ENCODE measurements at places on chromosomes 7 and 10.

- DNase-seq: no peak
Measured at GRCh38 chr7:3301449-3301731, 338 bp downstream of the SDK1 start.

GRCh38 chr10:125564570-125564969 lies 118.4 kb downstream of the TEX36 start:
- DNase-seq: no peak

DNA sequence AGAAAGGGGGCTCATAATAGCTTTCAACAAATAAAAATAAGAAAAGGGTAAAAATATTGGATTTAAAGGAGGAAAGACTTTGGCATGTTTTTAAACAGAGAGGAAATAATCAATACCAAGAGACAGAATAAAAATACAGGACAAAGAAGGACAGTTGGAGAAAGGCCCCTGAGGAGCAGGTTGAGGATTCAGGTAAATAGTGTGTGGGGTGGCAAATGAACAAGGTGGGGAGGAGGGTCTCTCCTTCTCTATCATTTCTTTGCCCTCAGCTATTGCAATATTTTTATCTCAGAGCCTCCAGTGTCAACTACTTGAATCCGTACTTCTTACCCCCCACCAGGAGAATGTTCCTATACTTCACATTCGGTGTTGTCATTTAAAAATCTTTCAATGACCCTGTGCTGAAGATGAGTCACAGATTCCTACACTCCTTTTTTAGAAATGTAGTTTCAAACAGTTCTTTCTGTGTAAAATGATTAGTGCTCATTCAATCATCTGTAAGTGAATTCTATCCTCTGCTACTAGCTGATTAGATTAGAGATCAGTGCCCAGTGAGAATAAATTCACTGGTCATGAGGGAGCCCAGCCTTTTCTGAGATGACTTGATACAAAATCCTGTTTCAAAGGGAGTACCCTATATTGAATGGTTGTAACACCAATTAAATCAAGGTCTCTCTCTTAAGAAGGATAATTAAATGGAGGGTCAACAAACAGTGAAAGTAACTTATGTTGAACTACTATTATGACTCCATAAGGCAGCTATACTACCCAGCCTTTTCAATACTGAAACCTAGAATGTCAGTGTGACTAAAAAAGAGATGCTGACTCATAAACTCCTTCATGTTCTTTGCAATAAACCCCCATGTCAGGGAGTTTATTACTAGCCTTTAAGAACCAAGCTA lies 50.4 kb upstream of the WNT16 start:
- no peak for DNase-seq

DNA sequence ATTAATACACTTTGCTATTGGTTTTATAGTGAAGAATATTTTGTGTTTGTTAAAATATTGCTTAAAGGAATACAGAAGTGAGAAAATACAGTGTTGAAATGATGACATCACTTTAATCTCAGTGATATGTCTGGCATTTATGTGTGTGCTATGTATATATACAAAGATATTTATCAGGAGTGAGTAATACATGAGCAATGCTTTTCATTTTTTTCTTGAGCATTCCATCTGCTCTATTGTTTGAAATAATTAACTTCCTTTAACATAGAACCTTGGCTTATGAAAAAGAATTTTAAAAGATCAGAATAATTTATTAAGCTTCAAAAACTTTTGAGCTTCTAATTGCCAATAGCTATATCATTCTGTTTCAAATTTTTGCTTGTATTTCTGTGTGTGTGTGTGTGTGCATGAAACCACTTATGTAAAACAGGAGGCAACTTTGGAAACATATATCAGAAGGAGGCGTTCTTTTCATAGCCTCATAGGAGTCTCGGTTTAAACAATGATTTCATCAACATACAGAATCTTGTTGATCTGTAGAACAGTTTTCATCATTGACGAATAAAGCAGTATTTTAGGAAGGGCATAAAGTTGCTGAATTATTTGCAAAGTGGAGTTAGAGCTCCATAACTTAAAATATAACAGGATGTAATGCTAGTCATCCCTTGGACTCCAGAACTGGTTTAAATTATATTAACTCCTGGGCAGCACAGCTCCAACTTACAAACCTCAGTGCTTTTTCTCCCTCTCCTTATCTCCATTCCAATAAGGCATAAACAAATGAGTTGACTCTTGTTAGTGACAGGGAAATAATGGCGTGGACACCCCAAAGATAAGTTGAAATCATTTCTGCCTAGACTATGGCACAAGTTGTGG lies 228.4 kb upstream of the DGKB start:
- DNase-seq: no peak

GRCh38 chr7:99693427-99694200 lies 13.8 kb upstream of the CYP3A5 start:
- peak; percentile 45 for DNase-seq

DNA sequence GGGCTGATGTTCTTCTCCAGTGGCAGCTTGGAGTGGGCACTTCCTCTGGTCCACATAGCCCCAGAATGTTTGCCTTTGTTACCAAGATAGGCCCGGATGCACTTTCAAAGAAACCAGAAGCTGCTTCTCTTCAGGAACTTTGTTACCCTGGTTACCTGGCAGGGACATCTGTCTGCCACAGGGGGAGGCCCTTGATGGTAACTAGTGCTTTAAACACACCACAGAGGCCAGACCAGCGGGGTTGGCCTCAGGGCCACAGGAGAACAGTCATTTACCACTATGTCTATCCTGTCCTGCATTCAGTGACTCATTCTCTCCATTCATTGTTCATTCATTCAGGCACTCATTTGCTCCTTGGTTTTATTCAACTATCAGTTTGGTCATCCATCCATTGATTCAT lies 11.9 kb upstream of the PLEKHA1 start:
- no peak for DNase-seq

DNA sequence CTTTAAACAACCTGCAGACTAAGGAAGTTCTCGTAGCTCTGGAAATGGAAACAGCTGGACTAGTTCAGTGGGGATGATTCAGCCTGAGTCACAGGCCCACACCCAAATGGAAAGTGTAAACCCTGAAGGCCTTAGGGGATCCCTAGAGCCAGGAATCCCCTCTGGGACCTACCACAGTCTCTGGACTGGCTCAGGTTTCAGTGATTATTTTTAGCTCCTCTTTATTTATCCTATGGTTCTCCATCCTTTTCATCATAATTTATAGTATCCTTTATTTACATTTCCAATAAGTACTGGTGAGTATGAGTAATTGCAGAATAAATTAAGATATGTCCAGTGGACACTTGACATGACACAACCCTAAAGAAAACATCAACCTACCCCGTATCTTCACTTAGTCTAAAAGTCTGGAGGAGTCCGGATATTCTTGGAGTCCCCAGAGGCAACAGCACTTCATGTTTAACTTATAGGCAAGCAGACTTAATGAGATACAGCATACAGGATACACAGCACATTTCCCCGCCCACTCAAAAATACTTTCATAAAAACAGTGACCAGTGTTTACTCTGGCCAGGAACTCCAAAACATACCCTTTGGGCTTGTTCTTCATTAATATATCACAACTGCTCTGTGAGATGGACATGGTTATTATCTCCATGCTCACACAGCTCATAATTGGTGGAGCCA lies 28.4 kb upstream of the SEMA3E start:
- DNase-seq: peak; percentile 26

GRCh38 chr10:63994371-63994770 lies 473.2 kb downstream of the REEP3 start:
- DNase-seq: no peak

DNA sequence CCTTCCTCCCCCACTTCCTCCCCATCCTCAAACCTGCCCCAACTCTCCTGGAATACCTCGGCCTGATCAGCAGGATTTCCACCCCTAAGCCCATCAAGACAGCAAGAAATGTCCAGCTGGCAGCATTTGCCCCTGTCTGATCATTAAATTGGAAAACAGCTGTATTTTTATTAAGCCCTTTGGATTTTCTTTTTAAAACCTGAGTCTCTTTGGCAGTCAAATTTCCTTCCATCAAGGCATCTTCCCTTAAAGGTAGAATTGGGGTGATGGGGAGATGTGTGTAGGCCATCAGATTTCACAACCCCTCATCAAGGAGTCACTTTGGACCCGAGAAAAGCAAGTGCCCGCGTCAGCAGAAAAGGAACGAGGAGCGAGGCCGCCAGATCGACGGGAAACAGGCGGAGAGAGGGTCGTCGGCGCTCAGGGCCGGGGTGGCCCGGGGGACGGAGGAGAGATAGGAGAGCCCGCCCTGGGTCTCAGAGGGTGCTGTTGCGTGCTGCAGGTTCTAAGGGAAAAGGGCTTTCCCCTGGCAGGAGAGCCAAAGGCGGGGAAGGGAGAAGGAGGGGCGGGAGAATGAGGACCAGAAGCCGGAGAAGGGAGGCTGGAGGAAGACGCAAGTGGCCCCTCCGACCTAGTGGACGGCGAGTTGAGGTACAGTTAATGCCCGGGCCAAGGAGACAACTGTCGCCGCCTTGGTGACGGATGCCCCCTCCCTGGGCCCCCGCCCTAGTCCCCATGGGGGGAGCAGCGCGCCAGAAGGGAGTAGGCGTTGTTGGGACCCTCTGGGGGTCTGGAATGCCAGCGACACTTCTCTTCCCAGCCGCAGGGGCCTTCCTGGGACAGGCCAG lies 11.5 kb upstream of the GATA3 start:
- DNase-seq: no peak

GRCh38 chr7:112006071-112006470 lies 200.1 kb downstream of the DOCK4 start:
- DNase-seq: no peak

DNA sequence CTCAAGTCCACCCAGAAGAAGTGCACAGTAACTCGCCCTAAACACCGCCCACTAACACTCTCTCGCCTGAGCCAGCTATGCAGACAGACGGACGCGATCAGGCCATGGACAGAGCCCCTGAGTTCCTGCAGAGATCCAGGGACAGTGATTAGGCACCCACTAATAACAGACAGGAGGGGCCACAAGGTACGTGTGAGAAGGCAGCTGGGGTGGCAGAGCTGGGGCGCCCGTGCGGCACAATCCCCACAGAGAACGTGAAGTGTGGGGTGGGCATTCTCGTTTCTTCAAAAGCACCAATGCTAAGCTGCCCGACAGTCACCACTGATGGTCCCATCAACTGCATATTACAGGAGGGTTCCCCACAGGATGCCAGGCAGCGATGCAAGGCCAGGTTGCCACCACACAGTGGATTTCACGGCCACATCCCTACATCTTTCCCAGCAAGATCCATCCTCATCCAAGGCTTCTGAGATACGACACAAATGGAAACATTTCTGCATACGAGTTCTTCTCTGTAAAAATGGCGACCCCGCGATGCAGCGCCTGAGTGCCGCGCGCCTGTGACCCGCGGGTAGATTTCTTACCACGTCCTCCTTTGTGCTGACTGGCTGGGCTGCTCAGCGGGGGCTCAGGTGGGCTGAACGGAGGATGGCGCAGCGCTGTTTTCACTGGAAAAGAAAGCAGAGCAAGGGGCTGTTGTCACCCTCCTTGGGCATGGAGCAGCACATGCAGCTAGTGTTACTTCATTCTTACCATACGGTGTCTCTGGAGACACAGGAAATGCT lies 237.5 kb downstream of the TNS3 start:
- no peak for DNase-seq

DNA sequence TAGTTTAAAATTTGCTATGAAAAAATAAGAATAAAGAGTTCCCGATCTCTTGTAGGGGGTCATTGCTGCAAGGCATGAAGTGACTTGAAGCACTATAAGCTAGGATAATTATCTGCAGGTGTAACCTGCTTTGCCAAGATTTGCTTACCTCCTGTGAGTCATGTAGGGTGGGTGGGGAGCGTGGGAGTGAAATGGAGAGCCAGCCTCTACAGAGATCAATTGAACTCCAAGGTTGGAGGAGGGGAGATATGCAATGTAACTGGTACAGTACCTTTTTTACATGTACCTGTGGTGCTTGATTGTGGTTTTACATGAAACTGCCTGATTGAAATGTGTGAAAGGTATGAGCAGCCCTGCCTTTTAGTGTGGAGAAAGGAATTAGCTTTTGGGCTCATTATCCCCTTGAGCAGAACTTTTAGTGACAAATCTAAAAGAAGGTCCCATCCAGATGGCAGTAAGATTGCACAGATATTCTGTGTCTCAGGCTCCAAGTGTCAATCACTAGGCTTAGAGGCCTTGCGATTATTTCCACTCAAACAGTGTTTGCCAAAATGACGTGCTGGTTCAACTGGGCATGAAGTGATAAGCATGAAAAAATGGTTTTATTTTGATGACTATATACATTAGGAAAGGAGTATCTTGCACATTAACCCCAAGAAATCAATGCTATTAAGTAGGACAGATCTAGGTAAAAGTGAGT lies 138.6 kb upstream of the GRB10 start:
- DNase-seq: no peak

DNA sequence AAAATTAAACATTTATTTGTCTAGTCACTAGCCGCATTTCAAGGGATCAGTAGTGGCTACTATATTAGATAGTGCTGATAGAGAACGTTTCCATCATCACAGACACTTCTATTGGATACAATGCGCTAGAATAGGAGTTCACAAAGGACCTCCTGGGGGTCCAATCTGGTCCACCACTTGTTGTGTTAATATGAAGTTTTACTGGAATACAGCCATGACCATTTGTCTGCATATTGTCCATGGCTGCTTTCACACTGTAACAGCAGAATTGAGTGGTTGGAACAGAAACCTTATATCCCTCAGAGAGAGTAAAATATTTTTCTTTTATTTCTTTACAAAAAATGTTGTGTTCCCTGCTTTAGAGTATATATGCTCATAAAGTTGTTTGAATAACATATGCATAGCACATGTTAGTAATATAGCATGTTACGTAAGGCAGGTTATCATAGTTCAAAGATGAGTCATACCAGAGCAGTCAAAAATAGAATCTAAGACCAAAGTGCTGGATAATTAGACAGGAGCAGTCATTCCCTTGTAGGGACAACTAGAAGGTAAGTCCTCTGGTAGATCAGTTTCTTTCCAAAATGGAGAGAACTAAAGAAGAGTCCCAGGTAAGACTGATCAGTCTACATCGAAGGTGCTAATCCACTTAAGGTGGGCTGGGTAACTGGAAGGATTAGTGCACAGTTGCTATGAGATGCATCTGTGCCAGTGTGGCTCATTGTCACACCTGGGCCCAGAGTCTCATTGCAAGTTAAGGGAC lies 14.9 kb downstream of the BZW2 start:
- no peak for DNase-seq

All from colonic mucosa (tissue), 4 donors.